B cell (primary cell): ENCODE measurements at places on chromosomes 3 and 15. TPM values are rescaled to one million over a fixed set of nuclear protein-coding genes. Genes with fewer than 3 reads are reported as not detected.

- DNase-seq: no peak
These were observed 1233.9 kb upstream of the ALCAM start for GRCh38 chr3:104132566-104133403.

DNA sequence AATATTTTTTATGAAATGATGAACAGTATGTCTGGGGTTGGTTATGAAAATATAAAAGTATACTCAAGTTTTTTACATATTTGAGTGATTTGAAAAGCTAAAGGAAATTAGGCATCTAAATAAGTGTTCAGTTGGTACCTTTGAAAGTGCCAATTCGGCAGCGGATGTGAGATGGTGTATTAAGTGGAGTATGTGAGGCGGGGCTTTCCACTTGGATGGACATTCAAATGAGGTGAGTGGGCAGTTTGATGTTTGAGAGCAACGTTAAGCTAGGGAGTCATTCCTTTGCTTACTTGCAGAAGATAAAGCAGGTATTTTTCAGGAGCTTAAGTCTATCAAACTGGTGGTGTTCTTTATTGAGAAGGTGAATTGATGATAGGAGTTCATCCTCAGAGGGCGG, 189.0 kb upstream of the GOLIM4 start:
- DNase-seq: no peak

DNA sequence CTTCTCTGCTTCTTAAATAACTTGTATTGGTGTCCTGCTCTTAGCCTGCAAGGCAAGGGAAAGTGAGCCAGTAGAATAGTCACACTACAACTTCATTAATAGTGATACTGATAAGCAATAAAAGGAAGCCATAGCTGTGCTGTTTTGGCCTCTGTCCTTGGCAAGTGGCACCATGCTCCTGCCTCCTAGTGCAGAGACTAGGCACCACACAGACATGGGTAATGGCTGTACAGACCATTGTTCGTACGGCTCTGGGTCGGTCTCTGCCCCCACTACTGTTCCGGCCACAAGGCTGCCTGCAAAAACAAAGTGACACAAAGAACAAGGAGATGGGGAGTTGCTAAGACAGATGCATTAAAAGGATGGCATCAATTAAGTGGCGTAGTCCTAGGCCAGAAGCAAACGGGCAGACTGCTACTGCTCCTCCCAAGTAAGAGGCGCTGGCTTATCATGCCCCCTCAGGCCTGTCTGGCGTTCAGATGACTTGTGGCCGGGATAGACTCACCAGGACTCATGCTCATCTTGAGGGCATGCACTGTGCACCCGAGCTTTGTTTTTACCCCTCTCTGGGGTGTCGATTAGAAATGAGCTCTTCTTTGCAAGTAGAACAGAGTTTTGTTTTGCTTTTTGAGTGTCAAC, 75.6 kb downstream of the TRAK1 start:
- DNase-seq: no peak

The DAZL gene
- total RNA-seq: 0.27 TPM in 1 of 2 replicates, not detected in the other
